ENCODE measurements at places on chromosomes 3 and 15. TPM values are rescaled to one million over a fixed set of nuclear protein-coding genes. Genes with fewer than 3 reads are reported as not detected.

The PRC1 gene
- total RNA-seq = 5.7 TPM

The CADPS gene
- total RNA-seq = 0.06 TPM

The ATP8B4 gene
- 10.1 TPM for total RNA-seq

- no peak for DNase-seq
These were observed 164.2 kb downstream of the FEZF2 start for GRCh38 chr3:62209101-62209500.

The C3orf38 gene
- 7.6 TPM for total RNA-seq

The CHRM5 gene
- not detected for total RNA-seq

- DNase-seq = no peak
These were observed 12.5 kb downstream of the ARPP21 start for GRCh38 chr3:35651851-35652250.

The SIDT1 gene
- total RNA-seq = 0.26 TPM

The SEMA5B gene
- total RNA-seq = 0.65 TPM

The AGTR1 gene
- 41.2 TPM for total RNA-seq

DNA sequence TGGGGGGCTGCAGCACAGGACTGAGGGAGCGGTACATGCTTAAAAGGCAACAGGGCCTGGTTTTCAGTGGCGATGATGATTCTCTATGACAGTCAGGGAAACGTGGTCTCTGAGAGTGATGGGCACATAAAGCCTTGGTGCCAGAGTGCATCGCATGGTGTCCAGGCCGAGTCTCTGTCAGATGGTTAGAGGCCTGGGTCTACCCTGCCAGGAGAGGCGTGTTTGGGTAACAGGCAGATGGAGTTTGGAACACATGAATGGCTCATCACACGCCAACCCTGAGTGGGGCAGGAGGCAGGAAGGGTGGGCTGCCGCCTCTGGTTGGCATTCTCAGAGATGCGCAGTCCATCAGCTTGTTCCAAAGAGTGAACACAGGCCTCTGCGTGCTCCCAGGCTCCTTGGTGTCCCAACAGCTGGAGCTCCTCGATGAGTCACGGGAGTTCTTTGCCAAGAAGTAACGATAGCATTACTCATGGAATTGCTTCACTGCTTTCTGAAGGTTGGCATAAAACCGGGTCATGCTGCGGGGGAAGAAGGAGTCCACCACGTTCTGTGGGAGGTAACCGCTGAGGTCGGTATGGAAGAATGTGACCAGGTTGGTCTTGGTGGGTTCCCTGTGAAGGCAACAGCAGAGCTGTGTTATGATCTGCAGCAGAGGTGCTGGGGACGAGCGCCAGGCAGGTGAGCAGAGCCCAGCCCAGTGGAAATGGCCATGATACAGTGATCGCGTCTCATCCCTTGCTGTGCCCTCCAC lies 11.0 kb downstream of the STARD5 start:
- no peak for DNase-seq

DNA sequence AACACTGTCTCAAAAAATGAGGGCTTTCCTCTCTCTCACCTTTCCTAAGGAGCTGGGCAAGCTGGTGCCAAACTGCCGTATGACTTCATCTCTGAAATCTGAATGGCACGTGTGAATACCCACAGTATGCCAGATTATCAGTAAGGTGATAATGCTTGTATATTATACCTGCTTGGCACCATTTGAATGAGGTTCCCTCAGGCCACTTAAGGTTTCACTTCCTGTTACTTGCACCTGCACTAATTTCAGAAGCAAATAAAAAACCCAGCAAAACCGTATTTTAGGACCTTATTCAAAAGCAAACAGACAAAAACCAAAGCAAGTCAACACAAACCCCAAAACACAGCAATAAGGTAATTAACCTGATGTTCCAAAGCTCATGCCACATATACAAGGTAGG lies 19.7 kb downstream of the FOXP1 start:
- no peak for DNase-seq

The CLRN1 gene
- not detected for total RNA-seq

- DNase-seq = no peak
These were observed 54.2 kb downstream of the NEK10 start for GRCh38 chr3:27315003-27315402.

DNA sequence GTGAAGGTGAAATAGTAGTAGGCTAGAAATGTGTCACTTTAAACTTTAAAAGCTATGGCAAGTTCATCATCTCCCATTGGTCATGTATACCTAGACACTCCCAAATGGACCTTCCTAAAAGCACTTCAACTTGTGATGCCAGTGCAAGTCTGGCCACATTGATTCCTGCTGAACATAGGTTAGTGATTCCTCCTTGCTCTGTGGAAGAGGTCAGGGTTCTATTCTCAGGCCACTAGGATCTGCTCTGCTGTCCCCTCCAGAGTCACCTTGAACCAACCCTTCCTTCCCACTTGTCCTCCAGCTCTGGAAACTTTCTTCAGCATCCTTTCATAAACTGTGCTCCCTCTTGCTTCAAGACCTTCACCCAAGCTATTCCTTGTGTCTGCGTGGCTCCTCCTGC lies 301.7 kb downstream of the RPLP1 start:
- no peak for DNase-seq

DNA sequence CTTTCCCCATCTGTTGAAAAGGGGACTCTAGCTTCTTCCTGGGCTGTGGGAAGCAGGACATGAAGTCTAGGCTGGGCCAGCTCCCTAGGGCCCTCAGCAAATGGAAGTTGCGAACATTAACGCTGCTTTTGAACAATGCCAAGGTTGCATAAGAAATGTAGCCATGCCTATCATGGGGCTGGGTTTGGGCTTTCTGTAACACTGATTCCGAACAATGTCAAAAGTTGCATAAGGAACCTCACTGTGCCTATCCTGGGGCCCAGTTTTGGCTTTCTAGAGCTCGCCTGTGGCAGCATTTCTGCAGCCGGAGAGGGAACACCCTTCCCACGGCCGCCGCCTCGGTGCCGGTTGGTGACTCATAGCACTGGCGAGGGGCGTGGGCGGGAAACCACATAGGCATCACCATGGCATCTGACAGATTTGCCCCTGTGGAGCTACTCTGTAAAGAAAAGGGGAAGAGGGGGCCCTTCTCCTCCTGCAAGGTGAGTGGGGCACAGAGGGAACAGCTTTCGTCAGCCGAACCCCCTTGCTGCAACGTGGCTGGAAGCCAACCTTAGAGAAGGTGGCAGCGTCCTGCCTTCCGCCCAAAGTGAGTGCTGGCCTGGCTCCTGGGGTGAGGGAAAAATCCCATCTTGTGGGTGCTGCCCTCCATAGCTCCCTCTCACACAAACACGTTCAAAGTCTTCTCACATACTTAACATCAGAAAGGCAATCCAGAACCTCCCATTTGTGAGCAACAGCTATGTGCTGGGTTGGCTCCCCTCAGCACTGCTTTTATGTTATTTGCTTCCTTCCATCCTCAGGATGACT lies 46.6 kb upstream of the ATP2B2 start:
- no peak for DNase-seq

DNA sequence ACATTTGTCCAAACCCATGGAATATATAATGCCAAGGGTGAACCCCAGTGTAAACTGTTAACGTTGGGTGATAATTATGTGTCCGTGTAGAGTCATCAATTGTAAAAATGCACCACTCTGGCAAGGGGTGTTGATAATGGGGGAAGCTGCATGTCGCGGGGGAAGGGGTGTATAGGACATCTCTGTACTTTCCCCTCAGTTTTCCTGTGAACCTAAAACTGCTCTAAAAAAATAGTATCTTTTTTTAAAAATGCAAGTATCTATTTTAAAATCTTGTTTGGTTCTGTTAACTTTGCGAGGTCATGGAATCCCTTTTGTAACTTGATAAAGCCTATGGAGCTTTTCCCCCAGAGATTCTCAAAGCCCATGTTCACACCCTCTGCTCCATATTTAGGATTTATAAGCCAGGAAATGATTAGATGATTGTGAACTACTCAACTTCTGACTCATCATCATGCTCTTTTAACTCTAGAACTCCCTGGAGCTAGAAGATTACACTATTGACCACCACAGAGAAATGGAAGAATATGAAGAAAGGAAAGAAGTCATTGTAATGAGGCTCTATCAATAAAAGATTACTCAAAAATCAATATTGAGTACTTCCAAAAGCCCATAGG lies 56.1 kb upstream of the C3orf49 start:
- no peak for DNase-seq

DNA sequence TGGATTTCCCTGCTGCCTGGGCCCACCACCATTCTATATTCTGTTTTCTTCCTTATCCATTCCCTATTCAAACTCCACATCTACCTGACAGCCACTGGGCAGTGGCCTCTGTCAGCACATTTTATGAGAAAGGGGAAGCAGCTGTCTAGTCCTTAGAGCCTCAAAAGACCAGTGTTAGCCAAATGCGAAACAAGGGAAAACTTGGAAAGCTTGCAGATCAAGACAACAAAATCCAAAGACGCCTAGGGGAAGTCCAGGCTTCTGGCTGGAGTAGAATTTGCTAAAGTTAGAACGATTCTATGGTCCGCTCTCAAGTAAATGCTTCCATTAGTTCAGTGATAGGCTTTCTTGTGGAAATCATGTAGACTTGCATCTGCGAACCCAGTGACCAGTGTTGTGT lies 39.4 kb upstream of the CHST2 start:
- DNase-seq = no peak

The LRTM1 gene
- not detected for total RNA-seq

GRCh38 chr3:56783644-56784447 lies 17.9 kb downstream of the ARHGEF3 start:
- peak; percentile 59 for DNase-seq

DNA sequence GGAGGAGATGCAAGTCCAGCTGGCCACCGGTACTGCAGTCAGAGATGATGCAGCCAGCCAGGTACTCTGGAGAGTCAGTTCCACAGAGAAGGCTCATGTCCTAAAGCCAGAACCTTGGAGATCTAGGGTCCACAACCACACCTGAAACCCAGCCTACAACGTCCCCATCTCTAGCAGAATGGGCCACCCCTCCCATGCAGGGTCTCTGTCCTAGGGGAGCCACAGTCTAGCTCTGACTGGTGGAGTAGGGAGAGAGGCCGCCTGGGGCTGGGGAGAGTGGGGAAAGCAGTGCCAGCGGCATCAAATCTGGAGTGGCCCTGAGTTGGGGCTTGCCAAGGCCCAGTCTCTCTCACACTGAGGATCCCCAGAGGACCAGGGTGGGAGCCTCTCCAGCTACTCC lies 43.5 kb downstream of the PTH1R start:
- peak; percentile 34 for DNase-seq

The TMEM41A gene
- total RNA-seq = 18.9 TPM

The FETUB gene
- total RNA-seq = 55.1 TPM

The GNAT1 gene
- not detected for total RNA-seq

All from right lobe of liver (tissue), 6 donors.